SHP77 (cell line): ENCODE measurements at places on chromosomes 3 and 15.
A peak's percentile ranks its signal among the peaks of the same experiment; 100 is the strongest.

- no peak for DNase-seq
These were observed 17.0 kb downstream of the TGM5 start for GRCh38 chr15:43249699-43250203.

- no peak for DNase-seq
These were observed 5.7 kb upstream of the FOXB1 start for GRCh38 chr15:59998305-59998949.

DNA sequence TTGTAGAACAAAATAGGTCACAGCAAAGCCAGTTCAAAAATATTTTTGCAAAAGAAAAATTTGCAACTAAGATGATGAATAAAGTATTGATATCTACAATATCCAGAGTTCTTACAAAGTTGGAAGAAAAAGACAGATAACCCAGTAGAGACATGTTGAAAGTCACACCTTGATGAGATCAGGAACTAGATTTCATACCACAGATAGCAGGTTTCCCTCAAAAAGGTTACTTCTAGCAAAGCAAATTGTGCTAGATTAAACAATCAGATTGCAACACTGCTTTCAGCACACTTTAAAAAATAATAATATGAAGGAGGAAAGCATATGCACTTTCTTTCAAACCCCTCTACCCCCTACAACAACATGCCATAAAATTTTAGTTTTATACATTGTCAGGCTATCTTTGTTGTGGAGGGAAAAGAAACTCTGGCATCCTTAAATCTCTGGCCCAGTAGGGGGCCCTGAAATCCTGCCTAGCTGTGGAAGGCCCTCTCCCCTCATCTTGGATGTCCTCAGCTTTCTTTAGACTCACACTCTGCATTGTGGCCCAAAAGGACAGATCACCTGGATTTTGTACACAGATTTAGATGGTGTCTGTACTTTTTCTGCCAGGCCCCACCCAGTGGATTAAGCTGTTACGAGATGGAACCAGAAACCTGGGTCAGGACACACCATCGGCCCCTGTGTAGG lies 50.9 kb downstream of the CCR3 start:
- DNase-seq = no peak

DNA sequence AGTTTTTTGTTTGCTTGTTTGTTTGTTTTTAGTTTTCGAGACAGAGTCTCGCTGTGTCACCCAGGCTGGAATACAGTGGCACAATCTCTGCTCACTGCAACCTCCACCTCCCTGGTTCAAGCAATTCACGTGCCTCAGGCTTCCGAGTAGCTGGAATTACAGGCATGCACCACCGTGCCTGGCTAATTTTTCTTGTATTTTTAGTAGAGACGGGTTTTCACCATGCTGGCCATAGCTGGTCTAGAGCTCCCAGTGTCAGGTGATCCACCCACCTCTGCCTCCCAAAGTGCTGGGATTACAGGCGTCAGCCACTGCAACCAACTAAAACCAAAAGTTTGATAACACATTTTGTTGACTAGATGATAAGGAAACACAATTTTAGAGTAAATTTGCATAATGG lies 372.7 kb downstream of the FGF12 start:
- DNase-seq = no peak

DNA sequence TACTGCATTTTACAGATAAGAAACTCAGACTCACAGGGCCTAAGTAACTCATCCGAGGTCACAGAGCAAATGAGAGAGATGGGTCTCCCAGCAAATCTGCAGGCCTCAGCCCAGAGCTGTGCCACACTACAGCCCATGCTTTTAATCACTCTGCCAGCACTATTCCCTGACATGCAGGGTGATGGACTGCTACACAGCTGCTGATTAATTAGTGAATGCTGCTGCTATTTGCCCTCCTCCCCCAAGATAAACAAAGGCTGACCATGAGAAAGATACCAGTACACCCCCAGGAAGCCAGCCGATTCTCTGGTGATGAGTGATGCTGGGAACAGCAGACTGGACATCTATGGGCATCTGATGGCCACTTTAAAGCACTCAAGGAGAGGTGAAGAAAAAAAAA lies 39.3 kb downstream of the RFTN1 start:
- DNase-seq = no peak

DNA sequence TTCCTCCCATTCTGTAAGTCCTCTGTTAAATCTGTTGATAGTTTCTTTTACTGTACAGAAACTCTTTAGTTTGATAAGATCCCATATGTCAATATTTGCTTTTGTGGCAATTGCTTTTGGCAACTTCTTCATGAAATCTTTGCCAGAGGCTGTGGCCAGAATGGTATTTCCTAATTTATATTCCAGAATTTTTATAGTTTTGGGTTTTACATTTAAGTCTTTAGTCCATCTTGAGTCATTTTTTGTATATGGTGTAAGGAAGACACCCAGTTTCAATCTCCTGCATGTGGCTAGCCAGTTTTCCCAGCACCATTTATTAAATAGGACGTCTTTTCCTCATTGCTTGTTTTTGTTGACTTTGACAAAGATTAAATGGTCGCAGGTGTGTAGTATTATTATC lies 372.4 kb upstream of the CADM2 start:
- DNase-seq = no peak

GRCh38 chr3:131349946-131350347 lies 31.6 kb upstream of the NUDT16 start:
- no peak for DNase-seq

GRCh38 chr3:123367467-123368154 lies 81.3 kb downstream of the ADCY5 start:
- DNase-seq = no peak

- no peak for DNase-seq
These were observed 5.8 kb downstream of the IGDCC4 start for GRCh38 chr15:65416845-65417416.

- no peak for DNase-seq
These were observed 171.1 kb downstream of the PDZRN3 start for GRCh38 chr3:73453666-73454065.

DNA sequence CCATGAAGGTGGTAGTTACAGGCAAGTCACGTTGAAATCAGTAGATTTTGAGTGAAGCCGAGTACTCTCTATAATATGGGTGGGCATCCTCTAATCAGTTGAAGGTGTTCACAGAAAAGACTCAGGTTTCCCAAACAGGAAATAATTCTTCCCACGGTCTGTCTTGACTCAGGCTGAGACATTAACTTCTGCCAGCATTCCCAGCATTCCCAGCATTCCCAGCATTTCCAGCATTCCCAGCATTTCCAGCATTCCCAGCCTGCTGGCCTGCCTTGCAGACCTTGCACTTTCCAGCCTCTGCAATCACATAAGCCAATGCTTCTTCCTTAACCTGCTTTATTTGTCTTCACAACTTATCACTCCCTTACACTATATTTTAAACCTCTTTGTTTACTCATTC lies 542.3 kb upstream of the ROBO2 start:
- no peak for DNase-seq

GRCh38 chr3:71584394-71585011 lies 975 bp upstream of the FOXP1 start:
- peak; percentile 44 for DNase-seq

DNA sequence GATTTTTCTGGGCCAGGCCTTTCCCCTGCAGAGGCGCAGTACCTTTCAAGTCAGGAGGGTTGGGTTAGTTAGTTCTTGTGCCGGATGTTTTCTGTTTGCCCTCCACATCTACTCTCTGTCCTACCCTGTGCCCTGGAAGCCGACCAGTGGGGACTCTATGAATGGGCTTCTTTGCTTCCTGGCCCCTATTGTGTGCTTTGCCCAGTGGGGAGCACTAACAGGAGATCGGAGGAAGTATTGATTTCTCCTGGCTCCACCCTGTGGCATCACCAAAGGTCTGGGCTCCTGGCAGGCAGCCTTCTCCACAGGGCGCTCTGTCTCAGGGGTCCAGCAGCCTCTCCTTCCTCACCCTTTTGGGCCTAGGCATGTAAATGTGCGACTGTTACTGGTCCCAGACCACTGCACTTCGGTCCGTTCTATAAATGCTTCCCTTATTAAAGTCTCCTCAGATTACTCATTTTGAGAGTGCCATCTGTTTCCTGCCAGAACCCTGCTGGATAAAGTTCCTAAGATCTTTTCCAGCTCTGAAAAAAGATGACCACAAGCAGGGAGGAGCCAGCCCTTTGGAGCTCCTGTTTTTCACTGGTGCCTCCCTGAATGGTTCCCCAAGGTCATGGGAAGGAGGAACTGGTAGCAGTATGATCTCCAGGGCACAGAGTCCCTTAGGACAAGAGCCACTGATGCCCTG lies 44.5 kb downstream of the CTDSPL start:
- no peak for DNase-seq

- no peak for DNase-seq
These were observed 224.0 kb downstream of the DPH6 start for GRCh38 chr15:35321926-35322325.

DNA sequence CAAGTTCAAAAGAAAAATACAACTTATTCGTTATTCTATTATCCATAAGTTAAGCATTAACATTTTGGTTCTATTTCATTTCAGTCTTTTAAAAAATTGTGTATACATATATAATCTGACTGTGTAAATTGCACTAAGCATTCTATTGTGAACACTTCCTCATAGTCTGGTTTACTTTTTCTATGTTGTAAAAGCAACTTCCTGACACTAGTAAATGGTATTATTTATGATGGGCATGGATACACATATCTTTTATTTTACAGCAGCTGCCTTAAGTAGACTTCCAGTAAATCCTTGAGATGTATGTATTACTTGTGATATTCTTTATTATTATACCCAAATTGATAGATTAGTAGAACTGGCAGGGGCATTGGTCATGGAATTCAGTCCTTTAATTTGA lies 58.2 kb downstream of the FNDC3B start:
- no peak for DNase-seq

- DNase-seq = no peak
These were observed 59.2 kb downstream of the IL12A start for GRCh38 chr3:160047876-160048275.

GRCh38 chr3:181369637-181370036 lies 342.1 kb upstream of the SOX2 start:
- no peak for DNase-seq

DNA sequence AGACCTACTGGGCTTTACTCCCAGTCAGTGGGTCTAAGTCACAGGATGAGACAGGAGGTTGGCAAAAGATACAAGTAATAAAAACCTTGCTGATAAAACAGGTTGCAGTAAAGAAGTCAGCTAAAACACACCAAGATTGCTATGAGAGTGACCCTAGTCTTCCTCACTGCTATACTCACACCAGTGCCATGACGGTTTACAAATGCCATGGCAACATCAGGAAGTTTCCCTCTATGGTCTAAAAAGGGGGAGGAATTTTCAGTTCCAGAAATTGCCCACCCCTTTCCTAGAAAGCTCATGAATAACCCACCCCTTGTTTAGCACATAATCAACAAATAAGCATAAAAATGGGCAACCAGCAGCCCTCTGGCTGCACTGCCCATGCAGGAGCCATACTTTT lies 966.7 kb upstream of the ROBO1 start:
- no peak for DNase-seq

DNA sequence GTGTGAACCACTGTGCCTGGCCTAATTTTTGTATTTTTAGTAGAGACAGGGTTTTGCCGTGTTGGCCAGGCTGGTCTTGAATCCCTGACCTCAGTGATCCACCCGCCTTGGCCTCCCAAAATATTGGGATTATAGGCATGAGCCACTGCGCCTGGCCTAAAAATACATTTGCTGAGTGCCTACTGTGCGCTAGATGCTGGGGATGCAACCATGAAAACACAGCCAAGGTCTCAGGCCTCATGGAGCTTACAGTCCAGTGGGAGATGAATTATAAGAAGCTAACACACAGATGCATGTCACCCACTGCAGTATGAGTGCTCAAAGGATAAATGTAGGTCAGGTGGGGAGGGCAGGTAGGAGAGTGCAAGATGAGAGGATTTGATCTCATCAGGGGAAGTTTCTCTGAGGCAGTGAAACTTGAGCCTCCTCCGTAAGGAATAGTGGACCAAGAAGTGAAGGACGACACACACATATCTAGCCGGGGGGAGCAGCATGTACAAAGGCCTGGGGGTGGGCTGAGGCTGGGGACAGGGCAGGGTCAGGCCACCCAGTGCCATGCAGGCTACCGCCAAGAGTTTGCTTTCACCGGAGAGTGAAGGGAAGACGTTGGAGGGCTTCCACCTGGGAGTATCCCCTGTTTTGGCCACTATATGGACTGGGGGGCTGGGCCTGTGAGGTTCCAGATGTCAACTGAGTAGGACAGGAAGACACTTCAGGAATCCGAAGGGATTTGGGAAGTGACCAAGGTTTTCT lies 24.3 kb downstream of the IRAK2 start:
- DNase-seq = no peak

- DNase-seq = no peak
These were observed 133.1 kb downstream of the IL1RAP start for GRCh38 chr3:190646996-190647395.

DNA sequence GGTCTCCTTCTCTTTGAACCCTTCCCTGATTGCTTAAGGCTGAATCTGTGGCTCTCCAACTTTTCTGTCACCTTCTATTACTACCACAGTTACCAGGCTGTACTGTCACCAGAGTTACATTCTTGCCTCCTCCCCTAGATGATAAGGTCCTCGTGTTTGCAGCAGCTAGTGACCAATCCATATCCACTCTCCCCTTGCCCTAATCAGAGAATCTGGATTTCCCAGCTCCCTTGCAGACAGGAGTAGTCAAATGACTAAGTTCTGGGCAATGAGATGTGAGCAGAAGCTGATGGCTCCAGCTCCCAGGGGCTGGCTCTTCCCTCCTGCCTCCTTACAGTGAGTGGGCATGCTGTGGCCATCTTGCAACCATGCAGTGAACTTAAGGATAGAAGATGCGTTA lies 95.4 kb upstream of the VGLL4 start:
- no peak for DNase-seq

DNA sequence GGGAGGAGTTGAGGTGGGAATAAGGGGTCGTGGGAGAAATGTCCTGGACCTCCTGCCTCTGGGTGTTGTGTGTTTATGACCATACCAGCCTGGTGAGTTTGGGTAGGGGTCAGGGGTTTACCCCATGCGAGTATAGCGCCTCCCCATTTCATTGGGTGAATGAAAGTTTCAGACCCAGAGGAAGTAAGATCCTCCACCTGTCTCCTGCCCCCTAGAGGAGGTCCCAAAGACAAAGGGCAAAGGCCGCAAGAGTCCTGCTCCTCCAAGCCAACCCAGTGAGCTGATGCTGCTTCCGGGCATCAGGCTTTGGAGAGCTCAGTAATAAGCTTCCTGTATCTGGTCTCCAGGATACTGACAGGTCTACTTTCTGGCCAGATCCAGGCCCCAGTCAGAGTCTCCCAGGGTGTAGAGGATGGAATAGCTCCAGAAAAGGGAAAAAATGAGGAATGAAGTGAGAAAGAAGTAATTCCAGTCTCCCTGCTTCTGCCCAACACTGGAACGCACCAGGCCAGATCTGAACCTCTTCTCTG lies 6.4 kb upstream of the TBC1D21 start:
- DNase-seq = no peak

DNA sequence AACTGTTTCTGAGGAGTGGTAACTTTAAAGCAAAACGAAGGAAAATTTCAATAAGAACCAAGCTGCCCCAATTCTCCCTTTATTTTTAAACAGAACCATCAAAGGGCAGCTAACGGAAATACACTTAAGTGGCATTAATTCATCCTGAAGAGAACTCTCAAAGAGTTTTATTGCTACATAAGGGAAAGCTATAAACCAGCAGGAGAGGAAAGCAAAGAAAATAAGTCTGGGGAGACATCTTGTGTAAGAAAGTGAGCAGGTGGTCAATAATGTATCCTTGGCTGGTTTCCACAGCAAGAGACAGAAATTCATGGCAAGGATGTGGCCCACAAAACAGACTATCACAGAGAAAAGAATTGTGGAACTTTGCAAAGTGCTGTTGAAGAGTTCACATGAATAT lies 40.0 kb upstream of the CMSS1 start:
- no peak for DNase-seq
